ENCODE measurements at places on chromosomes 1 and 21. TPM values are rescaled to one million over a fixed set of nuclear protein-coding genes. Genes with fewer than 3 reads are reported as not detected.
A peak's percentile ranks its signal among the peaks of the same experiment; 100 is the strongest.

Gene F11R
- total RNA-seq = 159 TPM

Gene TPM3
- total RNA-seq = 586 TPM

Gene SLAMF9
- not detected for total RNA-seq

GRCh38 chr1:8197493-8198282, 120.2 kb upstream of the SLC45A1 start:
- no peak overlapping the region for H3K27ac ChIP-seq
- DNase-seq = no peak
- no peaks in the 10 kb centered on the region for H3K36me3 ChIP-seq
- H3K4me3 ChIP-seq = no peak overlapping the region

GRCh38 chr1:165116732-165117131, 239.8 kb downstream of the LMX1A start:
- no peak overlapping the region for H3K4me3 ChIP-seq
- 0 out of 2 replicates have a peak, but pooled peaks cover 4% of the 10 kb centered on the region for H3K4me1 ChIP-seq
- no peak for DNase-seq
- no peak overlapping the region for H3K27ac ChIP-seq

DNA sequence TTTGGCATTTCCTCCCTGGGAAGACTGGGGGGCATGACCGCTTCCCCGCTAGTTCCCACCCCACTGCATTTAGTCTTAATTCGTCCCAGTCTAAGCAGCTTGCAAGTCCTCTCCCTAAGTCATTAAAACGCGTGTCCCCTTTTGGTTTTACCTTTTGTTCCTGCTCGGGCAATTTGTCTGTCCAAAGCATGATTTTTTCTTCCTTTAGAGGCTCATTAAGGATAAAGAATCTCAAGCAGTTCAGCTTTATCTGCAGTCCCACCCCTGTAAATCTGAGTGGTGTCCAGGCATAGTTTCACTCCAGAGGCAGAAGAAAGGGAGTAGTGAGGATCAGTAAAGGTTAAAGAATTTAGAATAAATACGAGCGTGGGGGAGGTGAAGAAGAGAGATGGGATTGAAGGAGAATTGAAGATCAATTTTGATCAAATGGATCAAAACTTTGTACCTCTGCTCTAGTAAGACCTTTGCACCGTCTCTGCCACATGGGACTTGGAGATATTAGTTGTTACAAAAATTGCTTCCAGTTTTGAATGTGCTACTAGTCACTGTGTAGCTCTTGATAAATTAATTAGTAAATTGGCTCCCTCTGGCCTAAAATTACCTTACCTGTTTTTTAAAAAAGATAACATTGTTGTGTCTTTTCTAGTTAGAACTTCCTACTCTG, 989 bp upstream of the ETV3 start:
- no peaks in the 10 kb centered on the region for H3K27me3 ChIP-seq
- peak overlapping the region; percentile 87 for H3K27ac ChIP-seq
- peaks cover 6% of the 10 kb centered on the region for H3K36me3 ChIP-seq
- no peak for DNase-seq
- peak overlapping the region; percentile 93 for H3K4me3 ChIP-seq

DNA sequence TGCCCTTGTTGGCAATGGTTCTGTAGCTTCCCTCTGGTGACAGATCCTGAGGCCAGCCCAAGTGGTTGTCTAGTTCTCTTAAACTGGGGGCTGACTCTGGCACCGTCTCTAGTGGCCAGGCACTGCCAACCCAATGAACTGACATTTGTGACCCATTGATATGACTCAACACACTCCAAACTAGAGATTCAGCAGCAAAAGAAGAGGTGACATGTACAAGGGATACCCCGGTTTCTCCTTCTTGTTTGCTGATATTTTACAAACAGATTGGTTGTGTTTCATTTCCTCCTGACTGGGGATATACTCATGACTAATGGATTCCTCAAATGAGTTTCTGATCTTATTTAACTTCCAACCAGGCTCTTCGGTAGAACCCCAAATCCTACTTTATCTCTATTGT, 65.9 kb upstream of the DNAJC6 start:
- H3K36me3 ChIP-seq = no peaks in the 10 kb centered on the region
- no peaks in the 10 kb centered on the region for H3K4me1 ChIP-seq
- H3K4me3 ChIP-seq = no peak overlapping the region
- no peaks in the 10 kb centered on the region for H3K27me3 ChIP-seq
- no peak for DNase-seq
- no peak overlapping the region for H3K27ac ChIP-seq

DNA sequence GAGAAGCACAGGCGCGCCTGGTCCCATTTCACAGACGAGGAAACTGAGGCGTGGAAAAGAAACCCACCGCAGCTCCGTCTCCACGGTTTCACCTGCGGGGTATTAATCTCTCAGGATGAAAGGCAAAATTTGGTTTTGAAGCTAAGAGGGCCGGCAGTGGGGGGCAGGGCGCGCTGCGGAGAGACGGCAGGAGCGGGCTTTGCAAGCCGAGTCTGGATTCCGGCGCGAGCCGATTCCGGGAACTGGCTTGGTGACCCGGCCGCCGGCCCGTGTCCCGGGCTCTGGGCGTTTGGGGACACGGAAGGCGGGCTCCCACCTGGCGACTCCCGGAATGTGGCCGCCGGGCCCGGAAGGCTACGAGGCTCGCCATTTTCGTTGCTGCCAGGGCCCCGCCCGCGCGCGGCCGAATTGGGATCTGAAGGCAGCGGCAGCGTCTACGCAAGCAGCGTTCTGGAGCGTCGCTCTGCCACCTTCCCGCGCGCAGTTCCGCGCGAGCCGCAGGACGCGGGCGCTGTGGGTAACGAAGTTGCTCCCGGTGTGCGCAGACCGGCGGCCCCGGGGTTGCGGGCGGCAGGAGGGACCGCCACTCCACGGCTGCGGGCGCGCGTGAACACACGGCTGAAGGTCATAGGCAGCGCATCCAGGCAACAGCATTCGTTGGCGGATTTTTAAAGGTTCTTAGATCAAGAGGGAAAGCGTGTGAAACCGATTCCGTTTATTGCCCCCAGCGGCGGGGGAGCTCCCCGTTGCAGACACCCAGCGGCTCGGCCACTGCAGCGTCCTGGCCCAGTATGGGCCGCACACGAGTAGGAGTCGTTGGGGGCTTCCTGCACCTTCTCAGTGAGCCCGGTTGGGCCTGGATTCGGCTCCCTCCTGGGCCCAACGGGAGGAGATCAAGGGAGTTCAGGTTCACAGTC, 5.4 kb upstream of the PRDM16 start:
- peaks cover 27% of the 10 kb centered on the region for H3K4me1 ChIP-seq
- H3K36me3 ChIP-seq = no peaks in the 10 kb centered on the region
- H3K27ac ChIP-seq = no peak overlapping the region
- H3K27me3 ChIP-seq = peaks cover 83% of the 10 kb centered on the region
- no peak for DNase-seq

- H3K4me1 ChIP-seq = no peaks in the 10 kb centered on the region
- H3K27ac ChIP-seq = no peak overlapping the region
- H3K4me3 ChIP-seq = no peak overlapping the region
- H3K36me3 ChIP-seq = no peaks in the 10 kb centered on the region
- peaks cover 2% of the 10 kb centered on the region for H3K27me3 ChIP-seq
- DNase-seq = no peak
Measured at GRCh38 chr1:213969958-213970555, 17.7 kb upstream of the PROX1 start.

DNA sequence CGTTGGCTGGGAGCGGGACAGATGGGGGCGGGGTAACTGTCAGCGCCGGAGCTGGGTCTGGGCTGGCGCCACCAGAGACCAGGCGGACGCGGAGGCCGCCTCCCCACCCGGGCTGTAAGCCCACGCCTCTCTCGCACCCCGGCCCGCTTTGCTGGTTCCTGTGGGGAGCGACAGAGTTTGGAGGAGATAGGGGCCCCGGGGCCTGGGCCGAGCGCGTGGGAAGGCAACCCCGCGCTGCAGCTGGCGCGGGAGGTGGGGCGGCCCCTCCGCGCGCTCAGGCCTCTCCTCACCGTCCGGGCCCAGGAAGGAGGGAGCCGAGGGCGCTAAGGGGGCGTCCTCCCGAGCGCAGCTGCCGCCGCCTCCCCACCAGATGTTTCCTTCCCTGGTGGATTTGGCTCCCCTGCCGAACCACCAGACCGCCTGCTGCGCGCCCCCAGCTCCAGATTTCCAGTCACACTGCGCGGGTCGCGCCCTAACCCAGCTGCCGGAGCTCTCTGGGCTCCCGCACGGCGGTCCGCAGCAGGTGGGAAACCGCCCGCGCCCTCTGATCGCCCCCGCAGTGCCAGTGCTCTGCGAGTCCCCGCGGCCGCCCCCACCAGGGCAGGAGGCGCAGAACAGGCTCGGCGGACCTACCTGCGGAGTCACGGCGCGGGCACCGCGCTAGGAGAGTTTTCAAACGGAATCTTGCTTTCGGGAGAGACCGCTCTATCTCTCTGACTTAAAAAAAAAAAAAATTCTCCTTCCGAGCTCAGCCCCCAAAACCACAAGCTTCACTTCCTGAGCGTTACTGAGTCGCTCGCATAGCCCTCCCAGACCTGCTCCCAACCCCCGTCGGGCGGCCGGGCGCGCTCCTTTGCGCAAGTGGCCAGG, 1.1 kb downstream of the GFI1 start:
- peak; percentile 76 for DNase-seq
- H3K36me3 ChIP-seq = peaks cover 6% of the 10 kb centered on the region
- peaks cover 72% of the 10 kb centered on the region for H3K27me3 ChIP-seq

- no peaks in the 10 kb centered on the region for H3K4me1 ChIP-seq
- H3K27ac ChIP-seq = no peak overlapping the region
- DNase-seq = no peak
- H3K36me3 ChIP-seq = no peaks in the 10 kb centered on the region
Measured at GRCh38 chr1:63955370-63956145, 181.7 kb downstream of the ROR1 start.

DNA sequence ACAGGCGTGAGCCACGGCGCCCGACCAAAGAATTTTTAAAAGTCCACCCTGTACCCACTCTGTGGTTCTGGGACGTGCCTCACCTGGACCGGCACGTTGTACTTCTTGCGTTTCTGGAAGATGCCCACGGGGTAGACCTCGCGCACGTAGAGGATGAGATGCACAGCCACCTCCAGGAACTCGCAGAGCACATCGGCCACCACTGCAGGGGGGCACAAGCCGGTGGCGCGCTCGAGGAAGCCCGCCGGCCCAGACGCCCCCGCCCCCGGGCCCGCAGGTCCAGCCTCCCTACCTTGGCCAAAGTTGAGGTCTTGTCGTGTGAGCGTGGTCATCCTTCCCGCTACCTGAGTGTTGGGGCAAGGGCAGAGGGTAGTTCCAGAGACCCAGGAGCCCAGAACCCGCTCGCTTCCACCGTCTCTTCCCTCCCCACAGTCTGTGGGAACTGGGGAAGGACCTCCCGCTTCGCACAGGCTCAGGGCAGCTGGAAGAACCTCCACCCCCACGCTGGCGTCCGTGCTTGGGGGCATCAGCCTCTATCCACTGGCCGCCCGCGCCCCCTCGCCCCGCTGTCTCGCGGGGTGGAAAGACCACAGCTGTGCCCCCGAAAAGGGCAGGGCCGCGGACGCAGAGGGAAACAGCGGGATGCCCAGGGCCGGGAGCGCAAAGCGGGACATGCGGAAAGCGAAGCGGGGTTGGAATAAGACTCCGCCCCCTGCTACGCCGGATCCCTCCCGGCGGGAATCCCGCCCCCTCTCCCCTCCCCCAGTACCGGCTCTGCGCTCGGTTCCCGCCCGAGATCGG, 478 bp downstream of the MAD2L2 start:
- no peaks in the 10 kb centered on the region for H3K27me3 ChIP-seq
- peaks cover 21% of the 10 kb centered on the region for H3K36me3 ChIP-seq
- DNase-seq = no peak
- peak overlapping the region; percentile 81 for H3K4me3 ChIP-seq
- peak overlapping the region; percentile 89 for H3K27ac ChIP-seq

DNA sequence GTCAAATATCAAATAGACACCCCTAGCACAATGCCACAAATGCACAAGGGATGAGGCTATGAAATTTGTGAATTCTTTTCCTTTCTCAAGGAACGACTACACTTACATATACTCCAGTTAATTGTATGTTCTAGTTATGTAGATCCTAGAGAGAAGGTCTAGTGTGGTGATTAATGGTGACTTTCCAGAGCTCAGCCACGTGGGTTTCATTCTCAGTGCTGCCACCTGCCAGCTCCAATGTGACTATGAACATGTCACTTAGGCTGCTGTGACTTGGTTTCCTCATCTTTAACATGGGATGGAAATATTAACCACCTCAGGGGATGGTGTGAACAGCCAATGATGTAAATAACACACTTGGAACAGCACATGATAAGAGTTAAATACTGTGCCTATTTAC, 138.3 kb downstream of the APP start:
- H3K4me1 ChIP-seq = no peaks in the 10 kb centered on the region
- H3K36me3 ChIP-seq = peaks cover 3% of the 10 kb centered on the region
- no peak overlapping the region for H3K4me3 ChIP-seq
- H3K27me3 ChIP-seq = no peaks in the 10 kb centered on the region

DNA sequence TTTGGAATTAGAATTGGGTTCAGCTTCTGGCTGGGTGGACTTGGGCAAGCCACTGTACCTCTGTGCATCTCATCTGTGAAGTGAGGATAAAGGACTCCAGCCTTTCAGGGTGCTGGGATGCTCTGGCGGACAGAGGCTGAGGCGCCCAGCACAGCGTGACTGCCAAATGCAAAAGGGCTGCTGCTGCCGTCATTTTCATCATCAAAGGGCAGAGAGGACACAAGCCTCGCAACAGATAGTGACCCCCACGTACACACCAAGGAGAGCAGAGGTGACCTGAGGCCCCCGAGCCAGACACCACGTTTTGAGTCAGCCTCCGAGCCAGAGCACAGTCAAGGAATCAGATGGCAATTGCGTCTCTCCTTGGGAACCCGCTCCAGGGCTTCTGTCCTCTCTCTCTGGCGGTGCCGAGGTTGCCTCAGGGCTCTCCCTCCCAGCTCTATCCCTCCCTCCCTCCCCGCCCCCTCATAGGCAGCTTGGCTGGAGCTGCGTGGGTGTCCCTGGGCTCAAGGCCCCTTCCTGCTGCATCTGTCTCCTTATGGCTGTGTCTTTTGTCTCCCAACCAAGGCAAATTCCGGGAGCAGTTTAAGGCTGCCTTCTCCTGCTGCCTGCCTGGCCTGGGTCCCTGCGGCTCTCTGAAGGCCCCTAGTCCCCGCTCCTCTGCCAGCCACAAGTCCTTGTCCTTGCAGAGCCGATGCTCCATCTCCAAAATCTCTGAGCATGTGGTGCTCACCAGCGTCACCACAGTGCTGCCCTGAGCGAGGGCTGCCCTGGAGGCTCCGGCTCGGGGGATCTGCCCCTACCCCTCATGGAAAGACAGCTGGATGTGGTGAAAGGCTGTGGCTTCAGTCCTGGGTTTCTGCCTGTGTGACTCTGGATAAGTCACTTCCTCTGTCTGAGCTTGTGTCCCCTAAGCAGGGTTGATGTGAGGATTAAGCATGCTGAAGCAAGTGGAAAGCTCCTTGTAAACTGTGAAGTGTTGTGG, 9.0 kb downstream of the HCRTR1 start:
- H3K27me3 ChIP-seq = no peaks in the 10 kb centered on the region
- no peaks in the 10 kb centered on the region for H3K4me1 ChIP-seq
- no peak overlapping the region for H3K4me3 ChIP-seq
- DNase-seq = no peak
- no peak overlapping the region for H3K27ac ChIP-seq

GRCh38 chr1:197961449-197961848, 44.3 kb downstream of the LHX9 start:
- H3K27me3 ChIP-seq = no peaks in the 10 kb centered on the region
- no peaks in the 10 kb centered on the region for H3K36me3 ChIP-seq
- no peaks in the 10 kb centered on the region for H3K4me1 ChIP-seq
- no peak overlapping the region for H3K4me3 ChIP-seq
- no peak overlapping the region for H3K27ac ChIP-seq

All from H1 (cell line).